Central memory CD8-positive, alpha-beta T cell (primary cell): ENCODE measurements at places on chromosomes 2 and 18.

DNA sequence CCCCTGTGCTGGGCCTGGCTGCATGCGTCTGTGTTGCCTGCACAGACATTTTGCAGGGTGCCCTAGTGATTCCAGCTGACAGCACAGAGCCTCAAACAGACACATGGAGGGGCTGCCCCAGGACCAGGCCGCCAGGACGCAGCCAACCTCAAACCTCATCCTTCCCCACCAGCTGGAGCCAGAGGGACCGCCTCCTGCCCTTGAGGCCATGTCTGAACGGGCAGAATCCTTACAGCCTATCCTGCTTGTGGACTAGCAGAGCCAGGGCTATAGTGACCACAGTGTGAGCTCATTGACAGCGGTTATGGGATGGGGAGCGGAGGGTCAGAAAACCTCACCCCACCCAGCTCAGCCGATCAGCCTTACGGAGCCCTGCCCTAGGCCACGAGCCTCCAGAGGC, 22.4 kb downstream of the ODC1 start:
- no peak for DNase-seq

- no peak for DNase-seq
These were observed 836.9 kb upstream of the FANCL start for GRCh38 chr2:59077981-59078531.

- DNase-seq = no peak
These were observed 1266.8 kb upstream of the TMEFF2 start for GRCh38 chr2:193461431-193461934.

- no peak for DNase-seq
These were observed 327.9 kb downstream of the CLIP4 start for GRCh38 chr2:29443151-29443550.

DNA sequence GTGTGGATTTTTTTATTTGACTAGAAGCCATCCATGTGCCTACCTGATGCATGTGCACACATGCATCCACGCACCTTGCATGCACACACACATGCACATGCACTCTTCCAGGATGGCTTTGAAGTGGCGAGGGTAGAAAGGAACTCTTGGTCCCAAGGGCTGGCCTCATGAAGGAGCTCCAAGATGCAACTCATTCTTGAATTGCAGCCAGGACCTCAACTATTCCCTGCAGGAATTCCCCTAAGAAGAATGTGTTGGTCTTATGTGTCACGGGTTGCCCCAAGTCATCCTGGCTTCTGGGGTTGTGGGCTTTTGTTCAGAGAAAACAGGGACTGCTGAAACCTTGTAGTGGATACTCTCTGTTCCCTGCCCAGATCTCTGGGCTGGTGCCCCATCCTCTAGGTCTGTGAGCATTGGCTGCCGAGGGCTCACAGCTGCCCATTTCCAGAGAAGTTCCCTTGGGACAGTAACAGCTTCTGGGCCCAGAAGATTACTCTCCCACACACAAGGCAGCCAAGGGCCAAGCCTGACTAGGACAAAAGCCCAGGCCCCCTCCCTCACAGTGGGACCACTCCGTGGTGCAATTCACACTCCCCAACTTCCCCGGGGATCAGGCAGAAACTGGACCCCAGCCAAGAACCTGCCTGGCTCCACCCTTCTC, 137.6 kb downstream of the COPS8 start:
- no peak for DNase-seq

GRCh38 chr2:202387608-202388342, 11.6 kb downstream of the BMPR2 start:
- no peak for DNase-seq

GRCh38 chr2:233593201-233593600, 24.2 kb upstream of the UGT1A8 start:
- no peak for DNase-seq

DNA sequence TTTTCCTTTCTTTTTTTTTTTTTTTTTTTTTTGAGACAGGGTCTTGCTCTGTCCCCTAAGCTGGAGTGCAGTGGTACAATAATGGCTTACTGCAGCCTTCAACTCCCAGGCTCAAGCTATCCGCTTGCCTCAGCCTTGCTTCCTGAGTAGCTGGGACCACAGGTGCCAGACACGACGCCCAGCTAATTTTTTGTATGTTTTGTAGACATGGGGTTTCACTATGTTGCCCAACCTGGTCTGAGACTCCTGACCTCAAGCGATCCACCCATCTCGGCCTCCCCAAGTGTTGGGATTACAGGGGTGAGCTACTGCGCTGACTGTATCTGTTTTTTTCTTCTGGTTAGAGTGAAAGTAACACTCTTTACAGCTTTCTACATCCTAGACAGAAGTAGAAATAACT, 240.3 kb upstream of the FBXO11 start:
- no peak for DNase-seq

GRCh38 chr2:221572821-221573429, 821 bp upstream of the EPHA4 start:
- DNase-seq = peak; percentile 23

- no peak for DNase-seq
These were observed 66.3 kb upstream of the HS6ST1 start for GRCh38 chr2:128384956-128385355.

- DNase-seq = no peak
These were observed 139.4 kb downstream of the SMAD7 start for GRCh38 chr18:48811401-48811800.

DNA sequence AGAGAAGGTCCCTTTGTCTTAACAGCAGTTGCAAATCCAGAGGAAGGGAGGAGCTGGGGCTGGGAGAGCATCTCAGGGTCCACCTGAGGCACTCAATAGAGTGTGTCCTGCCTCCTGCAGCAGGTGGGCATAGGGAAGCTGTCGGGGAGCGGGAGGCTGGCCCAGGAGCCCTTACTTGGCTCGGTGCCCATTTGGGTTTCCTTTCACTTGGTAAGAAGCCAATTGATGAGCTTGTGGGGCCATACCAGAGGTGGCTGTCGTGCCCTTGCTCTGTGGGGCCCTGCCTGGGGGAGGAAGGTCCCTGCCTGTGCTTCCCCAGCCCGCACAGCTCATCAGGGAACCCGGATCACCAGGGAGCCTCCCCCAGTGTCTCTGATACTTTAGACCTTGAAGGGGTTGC, 229.7 kb downstream of the DYSF start:
- DNase-seq = no peak
